ENCODE measurements at places on chromosomes 5 and 9.

DNA sequence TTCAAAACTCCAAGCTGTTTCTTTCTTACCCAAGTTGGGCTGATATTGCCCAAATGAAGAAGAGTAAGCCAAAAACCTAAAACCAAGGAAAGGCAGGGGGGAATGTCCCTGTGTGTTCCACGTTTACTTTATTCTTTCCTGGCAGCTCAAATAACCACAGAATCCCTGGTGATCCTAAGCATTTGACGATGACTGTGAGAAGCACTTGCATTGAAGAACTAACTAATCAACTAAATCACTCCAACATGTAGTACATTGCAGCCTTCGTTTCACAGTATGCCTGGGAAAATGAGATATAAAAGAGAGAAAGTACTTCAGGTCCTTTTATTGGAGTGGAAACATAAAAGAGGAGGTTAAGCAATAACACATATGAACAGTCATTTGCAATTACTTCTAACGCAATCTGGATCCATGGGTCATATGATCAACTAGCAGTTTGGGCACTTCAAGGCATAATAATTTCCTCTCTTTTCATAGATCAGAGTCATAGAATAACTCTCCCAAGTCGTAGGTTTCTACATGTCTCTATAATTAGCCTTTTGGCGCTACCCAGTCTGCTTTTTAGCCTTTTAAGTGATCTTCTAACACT is 338.4 kb downstream of the TMEM167A start:
- no peak for DNase-seq

- DNase-seq, result no peak
These were observed 4.2 kb upstream of the CA9 start for GRCh38 chr9:35669331-35670145.

DNA sequence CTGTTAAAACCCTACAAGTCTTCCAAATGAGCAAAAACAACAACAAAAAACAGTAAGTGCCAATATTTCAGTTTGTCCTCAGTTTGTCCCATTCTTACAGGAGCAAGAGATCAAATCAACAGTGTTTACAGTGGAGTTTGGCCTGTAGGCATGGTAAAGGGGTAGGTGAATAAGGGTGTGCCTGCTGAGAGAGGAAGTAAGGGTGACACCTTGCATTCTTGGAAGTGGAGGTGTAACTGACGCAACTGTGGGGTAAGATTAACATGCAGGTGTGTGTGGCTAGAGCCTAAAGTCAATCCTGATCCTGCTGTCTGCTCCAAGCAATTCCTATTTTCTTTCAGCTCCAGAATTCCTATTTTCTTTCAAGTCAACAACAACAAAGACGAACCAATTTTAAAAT is 43.4 kb downstream of the PFDN1 start:
- DNase-seq, result no peak

- DNase-seq, result no peak
These were observed 2.7 kb downstream of the CNTLN start for GRCh38 chr9:17137566-17137965.

DNA sequence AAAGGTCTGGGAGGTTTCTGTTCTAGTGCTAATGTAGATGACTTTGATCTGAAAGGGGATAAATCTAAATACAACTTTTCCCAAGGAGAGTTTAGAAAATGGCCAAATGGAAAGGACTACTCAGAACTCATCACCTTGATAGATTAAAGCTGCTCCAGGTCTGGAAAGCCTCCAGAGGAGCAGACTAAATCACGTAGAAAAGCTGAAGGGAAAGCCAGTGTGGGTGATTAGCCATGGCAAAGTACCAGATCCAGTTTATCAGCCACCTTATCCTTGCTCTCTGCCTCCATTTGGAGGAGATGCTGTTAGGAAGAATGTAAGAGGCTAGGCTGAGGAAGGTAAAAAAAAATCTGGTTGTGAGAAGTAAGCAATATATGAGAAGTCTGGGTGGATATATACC is 120.7 kb upstream of the RAI14 start:
- DNase-seq, result no peak

All from forelimb muscle (tissue), 1 donor.